ENCODE measurements at places on chromosomes 2 and 18.
A peak's percentile ranks its signal among the peaks of the same experiment; 100 is the strongest.

GRCh38 chr18:23398401-23398800, 54.7 kb upstream of the RIOK3 start:
- DNase-seq = no peak

DNA sequence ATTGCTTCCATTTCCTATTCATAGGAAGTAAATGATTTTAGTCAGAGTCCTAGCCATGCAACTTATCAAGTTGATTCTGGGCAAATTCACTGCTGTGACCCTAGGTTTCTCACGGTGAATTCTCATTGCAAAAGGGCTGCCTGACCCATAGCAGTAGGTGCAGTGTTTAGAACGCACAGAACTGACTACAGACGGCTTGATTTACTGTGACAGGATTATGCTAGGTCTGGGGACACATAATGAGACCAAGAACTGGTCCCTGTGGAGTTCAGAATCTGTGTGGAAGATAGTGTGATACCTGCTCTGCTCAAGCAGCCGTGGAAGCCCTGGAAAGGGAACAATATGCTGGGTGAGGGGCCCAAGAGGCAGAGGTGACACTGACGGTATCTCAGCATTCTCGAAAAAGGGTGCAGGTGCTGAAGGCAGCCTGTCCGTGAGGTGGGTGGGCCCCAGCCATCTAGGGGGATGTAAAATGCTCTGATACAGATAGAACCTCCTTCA, 46.4 kb downstream of the ABCG8 start:
- DNase-seq = no peak

DNA sequence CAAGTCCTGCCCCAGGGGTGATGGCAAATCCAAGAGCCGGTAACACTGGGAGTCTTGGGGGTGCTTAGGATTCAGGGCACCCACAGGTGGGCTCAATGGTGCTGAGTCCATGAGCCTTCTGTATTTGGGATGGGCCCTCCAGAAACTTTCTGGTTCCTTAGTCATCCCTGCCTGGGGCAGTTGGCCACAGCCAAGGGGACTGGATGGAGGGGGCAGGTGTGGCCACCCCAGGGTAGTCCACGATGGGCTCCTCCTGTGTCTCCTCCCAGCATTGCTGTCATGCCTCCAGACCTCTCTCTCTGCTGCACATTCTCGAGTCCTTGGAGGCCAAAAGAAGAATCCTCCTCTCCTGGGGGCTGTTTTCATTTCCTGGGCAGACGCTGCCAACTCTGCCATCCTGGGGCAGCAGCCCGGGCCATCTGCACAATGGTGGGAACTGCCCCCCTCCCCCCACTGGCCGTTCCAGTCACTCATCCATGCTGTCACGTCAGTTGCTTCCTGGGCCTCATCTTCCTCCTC, 158.0 kb upstream of the TWIST2 start:
- no peak for DNase-seq

GRCh38 chr2:171430516-171431410, 3.0 kb downstream of the METTL8 start:
- no peak for DNase-seq

DNA sequence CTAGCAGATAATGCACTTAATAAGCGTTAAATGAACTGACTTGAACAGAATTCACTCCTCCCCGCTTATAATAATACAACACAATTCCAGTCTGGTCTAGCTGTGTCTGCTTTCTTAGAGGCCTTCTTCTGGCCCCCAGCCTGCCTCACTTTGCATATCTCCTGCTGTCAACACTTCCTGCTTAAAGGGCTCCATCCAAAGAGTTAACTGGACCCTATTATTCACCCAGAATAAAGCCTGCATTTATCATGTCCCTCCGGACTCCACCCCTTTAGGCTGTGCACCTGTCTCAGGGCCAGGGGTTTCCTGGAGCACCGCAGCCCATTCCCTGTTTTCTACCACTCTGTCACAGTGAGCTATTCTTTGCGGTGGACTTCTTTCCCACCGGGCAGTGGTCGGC, 292.8 kb upstream of the FBXO11 start:
- DNase-seq = no peak

DNA sequence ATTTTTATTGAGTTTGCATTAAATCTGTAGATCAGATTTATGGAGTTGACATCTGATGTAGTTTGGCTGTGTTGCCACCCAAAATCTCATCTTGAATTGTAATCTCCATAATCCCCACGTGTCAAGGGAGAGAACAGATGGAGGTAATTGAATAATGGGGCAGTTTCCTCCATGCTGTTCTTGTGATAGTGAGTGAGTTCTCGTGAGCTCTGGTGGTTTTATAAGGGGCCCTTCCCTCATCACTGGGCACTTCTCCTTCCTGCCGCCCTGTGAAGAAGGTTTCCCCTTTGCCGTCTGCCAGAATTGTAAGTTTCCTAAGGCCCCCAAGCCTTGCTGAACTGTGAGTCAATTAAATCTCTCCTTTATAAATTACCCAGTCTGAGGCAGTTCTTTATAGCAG, 32.2 kb downstream of the ZC3H15 start:
- no peak for DNase-seq

- DNase-seq = no peak
Observed at GRCh38 chr18:21109936-21110712, 1.5 kb downstream of the ROCK1 start.

DNA sequence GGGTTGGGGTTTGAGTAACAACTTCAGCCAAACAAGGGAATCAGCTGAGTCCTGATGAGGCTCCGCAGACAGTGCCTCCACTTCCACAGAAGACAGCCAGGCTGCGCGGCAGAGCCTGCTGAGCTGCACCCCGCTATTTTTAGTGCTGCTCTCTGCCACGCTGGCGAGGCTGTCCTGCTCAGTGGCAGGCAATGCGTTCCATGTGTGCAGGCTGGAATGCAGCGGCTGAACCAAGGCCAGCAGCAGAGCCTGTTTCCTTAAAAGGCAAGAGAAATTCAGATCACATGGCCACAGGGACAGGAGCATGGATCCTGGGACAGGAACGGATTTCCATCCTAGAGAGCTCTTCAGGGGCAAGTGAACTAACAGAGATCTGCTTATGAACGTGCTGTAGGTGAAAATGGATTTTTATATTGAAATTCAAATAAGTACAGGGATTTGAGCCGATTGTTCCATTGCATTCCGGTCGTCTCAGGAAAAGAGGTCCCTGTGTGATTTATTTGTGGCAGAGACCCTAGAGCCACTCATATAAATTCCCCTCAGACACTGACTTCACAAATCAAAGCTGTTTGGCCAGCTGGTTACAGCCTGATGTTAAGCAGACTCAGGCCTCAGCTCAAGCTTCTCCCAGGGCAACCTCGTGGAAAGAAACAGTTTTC, 98.7 kb downstream of the COL6A3 start:
- DNase-seq = no peak

GRCh38 chr18:41391616-41392595, 563.1 kb upstream of the PIK3C3 start:
- no peak for DNase-seq

GRCh38 chr2:241897231-241897916, 27.8 kb downstream of the RTP5 start:
- DNase-seq = no peak

DNA sequence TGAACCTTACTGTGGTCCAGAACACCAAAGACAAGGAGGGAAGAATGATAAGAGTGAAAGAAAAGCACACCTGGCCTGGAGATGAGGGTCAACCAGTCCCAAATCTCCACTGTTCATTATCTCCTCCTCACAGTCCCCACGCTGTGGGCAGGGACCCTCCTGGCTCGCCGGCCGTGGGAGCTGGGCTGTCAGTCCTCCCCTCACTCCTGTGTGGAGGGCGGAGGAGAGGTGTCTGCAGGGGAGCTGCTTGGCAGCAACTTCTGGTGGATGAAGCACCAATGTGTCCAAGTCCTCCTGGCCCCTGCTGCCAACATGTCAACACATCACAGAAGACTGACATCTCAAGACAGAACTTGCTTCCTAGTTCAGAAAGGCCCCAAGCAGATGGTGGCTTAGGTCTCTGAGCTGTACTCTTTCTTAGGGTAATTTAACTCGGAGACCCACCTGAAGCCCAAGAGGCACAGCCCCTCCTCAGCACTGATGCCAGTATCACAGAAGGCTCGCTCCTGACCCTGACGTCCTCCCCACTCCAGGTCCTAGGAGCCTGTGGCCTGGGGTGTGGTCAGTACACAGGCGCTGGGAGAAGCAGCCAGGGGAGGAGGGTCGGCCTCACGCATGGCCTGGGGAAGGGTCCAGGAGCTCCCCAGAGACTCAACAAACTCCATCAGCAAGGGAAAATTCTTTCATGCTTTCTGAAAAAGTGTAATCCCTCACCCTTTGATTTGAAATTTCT, 54.5 kb downstream of the PARD6G start:
- no peak for DNase-seq

DNA sequence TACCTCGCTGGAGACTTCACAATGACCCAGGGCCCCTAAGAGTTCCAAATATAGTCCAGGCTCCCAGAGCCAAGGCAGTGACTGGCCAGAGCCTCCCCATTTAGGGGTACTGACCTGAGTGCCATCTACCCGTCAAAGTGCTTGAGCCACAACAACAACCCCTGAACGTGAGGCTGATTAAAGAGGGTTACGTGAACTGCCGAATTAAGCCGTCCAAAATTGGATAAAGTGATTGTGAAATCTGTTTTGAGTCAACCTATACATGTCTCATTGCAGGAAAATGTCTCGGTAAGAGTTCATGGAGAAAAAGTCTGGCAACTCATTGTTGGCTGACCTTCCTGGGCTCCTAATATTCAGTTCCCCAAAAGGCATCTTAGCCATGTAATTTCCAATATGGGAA, 116.3 kb downstream of the TTC32 start:
- no peak for DNase-seq

GRCh38 chr2:78125042-78125441, 602.9 kb upstream of the LRRTM4 start:
- no peak for DNase-seq

- no peak for DNase-seq
Observed at GRCh38 chr2:230665263-230665691, 47.4 kb upstream of the CAB39 start.

- no peak for DNase-seq
Observed at GRCh38 chr2:27060323-27060722, 8.9 kb downstream of the AGBL5 start.

DNA sequence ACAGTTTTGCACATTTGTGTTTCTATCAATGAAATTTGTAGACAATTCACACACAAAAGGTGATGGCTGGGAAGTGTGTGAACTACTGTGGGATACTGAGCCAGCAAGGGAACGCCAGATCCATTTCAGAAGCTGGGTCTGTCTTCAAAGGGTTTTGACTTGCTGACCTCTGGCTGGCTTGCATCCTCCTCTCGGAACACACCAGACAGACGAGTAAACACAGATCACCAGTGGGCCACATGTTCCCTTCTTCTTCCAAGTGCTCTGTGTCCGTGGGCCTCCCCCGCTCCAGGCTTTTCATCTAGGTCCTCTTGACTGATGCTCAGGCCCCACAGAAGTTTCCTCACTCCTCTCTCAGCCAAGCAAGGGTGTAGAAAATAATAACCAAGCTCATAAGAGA, 122.2 kb upstream of the OSR1 start:
- DNase-seq = no peak

DNA sequence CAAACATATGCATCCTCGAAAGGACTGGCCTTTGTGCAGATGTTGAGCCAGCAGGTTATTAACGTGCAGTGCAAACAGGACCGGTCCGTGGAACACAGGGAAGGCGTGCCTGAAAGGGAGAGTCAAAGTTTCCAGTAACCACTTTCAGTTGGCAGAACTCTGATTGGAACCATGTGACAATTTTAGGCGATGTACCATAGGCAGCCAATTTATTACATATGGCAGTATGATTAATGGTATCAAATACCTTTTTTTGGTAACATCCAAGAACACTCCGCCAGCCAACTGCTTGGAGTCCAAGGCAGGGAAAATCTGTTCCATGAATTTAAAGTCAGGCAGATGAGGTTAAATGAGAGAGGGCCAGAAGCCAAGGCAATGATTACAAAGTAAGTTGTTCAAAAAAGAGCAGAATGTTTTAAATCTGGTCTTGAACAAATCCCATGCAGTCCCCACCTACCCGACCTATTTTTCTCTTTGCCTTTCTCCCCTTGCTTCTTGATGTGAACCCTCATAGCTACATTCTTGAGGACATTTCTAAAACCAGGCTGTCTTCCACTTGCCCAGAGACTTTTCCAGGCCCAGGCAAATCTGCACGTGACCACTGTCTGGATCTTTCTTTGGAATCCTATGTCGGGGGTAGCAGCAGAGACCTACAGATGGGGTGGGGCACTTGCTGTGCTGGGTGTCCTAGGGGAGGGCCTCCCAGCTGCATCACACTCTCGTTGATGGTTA, 351.7 kb downstream of the HRH4 start:
- DNase-seq = no peak

- DNase-seq = peak; percentile 88
Observed at GRCh38 chr18:24075767-24076597, 61.4 kb downstream of the TTC39C start.

- DNase-seq = no peak
Observed at GRCh38 chr2:84116143-84116542, 342.9 kb downstream of the SUCLG1 start.

DNA sequence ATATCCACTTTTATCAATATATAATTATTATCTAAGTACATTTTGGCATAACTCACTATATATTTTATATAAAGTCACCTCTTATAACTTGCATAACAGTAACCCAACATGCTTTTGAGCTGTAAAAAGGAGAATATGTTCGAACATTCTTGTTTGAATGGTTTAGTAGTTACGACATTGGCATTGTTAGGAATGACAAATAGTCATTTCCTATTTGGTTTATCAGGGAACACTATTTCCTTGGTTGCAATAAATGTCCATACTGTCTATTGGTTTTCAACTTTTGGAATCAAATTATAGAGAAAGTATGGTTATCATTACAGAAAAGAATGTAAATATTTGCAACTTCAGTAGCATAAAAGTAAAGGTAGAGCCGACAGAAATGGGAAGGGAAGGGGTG, 124.1 kb downstream of the PARD3B start:
- no peak for DNase-seq

- no peak for DNase-seq
Observed at GRCh38 chr2:55001716-55002115, 48.5 kb downstream of the RTN4 start.

DNA sequence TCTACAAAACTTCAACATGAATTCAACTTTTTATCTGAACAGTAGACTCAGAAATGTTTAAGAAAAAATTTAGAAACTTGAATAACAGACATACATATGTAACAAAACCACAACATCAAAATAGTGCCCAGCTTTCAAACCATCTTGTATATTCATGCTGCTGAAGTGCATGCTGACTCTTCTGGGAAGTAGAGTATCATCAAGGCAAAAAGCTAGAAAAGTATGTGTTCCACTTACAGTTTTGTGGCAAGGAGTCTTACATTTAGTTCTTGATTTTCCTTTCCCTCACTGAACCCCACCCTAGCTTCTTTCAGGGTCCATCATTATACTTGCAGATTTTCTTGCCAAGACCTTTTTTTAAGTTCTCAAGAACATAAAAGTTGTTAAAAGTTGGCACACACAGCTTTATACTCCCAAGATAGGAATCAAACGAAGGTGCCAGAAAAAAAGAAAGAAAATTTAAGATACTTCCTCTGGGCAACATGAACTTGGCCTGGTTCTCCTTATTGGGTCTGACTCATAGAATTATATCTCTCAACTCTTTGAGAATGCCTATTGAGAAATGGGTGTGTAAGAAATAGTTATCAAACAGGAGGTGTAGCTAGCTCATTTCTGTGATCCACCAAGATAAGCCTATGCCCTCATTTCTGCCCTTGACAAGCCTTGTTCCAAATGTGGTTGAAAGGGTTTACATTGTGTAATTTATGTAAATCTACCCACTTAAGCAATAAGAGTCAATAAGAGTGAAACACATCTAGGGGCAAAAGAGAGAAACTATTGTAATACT, 667.6 kb upstream of the ACVR2A start:
- no peak for DNase-seq
